ENCODE measurements at places on chromosomes 6 and 20.

GRCh38 chr6:104954190-104954797 is 2.6 kb upstream of the LIN28B start:
- peaks cover 99% of the 10 kb centered on the region for H3K27me3 ChIP-seq
- no peaks in the 10 kb centered on the region for H3K4me1 ChIP-seq
- no peaks in the 10 kb centered on the region for H3K36me3 ChIP-seq
- H3K27ac ChIP-seq = no peak overlapping the region
- no peak overlapping the region for H3K4me3 ChIP-seq
- DNase-seq = no peak

DNA sequence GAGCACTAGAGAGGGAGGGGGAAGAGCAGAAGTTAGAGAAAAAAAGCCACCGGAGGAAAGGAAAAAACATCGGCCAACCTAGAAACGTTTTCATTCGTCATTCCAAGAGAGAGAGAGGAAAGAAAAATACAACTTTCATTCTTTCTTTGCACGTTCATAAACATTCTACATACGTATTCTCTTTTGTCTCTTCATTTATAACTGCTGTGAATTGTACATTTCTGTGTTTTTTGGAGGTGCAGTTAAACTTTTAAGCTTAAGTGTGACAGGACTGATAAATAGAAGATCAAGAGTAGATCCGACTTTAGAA is 2.0 kb downstream of the ID4 start:
- no peak for DNase-seq
- H3K4me1 ChIP-seq = no peaks in the 10 kb centered on the region
- peaks cover 85% of the 10 kb centered on the region for H3K27me3 ChIP-seq
- H3K27ac ChIP-seq = no peak overlapping the region
- H3K4me3 ChIP-seq = no peak overlapping the region
- no peaks in the 10 kb centered on the region for H3K36me3 ChIP-seq

GRCh38 chr6:30686009-30686907 is at the start of gene PPP1R18:
TSS of gene PPP1R18 (minus strand) at chr6:30686645. CDS start at chr6:30686018, 627 bp downstream.
- DNase-seq = peak; percentile 82
- peak within 1 kb of the TSS; percentile 95 for H3K27ac ChIP-seq
- peaks cover 36% of the 10 kb centered on the region for H3K36me3 ChIP-seq
- H3K4me1 ChIP-seq = peaks cover 11% of the 10 kb centered on the region
- peak within 1 kb of the TSS; percentile 86 for H3K4me3 ChIP-seq

DNA sequence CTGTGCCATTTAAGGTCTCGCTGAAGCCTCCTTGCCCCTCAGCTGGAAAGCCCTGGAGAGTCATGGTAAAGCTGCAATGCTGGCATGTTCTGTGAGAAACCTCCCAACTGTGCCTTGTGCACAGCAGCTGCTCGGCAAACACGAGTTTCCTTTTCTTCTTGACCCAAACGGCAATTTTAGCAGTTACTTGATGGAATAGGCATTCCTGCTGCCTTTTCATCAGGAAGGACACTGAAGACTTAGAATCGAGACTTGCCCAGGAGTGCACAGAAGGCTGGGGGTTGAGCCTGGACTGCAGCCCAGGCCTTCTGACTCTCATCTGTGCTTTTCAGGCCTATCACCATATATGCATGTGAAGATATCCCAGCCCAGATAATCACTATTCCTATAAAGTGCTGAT is 28.7 kb upstream of the CLDN20 start:
- no peak overlapping the region for H3K4me3 ChIP-seq
- H3K27ac ChIP-seq = no peak overlapping the region
- no peaks in the 10 kb centered on the region for H3K4me1 ChIP-seq
- no peak for DNase-seq
- H3K36me3 ChIP-seq = no peaks in the 10 kb centered on the region

DNA sequence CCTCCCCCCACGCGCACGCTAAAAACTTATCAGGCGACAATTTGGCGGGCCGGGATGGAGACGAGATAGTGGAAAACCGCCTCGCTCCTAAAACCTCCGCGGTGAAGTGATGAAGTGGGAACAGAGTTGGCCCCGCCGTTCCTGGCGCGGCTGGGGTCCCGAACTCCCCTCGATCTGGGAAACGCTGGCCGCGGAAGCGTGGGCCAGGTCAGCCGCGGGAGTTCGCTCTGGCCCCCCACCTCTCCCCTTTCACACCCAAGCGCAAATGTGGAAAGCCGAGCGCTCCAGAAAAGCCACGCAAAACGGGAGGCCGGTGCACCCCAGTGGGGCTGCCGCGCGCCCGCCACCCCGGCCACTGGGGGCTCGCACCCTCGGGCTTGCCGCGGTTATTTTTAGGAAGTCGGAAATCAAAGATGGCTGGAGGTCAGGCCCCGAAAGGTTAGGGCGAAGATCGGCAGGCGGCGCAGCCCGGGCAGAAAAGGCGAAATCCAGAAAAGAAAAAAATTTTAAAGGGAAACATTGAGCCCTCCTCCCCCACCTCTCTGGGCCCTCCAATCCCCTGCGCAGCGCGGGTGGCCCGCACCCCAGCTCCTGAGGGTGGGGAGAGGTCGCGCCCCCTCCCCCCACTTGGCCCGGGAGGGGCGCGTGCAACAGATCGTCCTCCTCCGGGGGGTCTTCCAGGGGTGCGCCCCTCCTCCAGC is 1.0 kb downstream of the SALL4 start:
- H3K27me3 ChIP-seq = no peaks in the 10 kb centered on the region
- no peak for DNase-seq
- H3K27ac ChIP-seq = no peak overlapping the region
- peaks cover 6% of the 10 kb centered on the region for H3K4me1 ChIP-seq
- no peaks in the 10 kb centered on the region for H3K36me3 ChIP-seq

DNA sequence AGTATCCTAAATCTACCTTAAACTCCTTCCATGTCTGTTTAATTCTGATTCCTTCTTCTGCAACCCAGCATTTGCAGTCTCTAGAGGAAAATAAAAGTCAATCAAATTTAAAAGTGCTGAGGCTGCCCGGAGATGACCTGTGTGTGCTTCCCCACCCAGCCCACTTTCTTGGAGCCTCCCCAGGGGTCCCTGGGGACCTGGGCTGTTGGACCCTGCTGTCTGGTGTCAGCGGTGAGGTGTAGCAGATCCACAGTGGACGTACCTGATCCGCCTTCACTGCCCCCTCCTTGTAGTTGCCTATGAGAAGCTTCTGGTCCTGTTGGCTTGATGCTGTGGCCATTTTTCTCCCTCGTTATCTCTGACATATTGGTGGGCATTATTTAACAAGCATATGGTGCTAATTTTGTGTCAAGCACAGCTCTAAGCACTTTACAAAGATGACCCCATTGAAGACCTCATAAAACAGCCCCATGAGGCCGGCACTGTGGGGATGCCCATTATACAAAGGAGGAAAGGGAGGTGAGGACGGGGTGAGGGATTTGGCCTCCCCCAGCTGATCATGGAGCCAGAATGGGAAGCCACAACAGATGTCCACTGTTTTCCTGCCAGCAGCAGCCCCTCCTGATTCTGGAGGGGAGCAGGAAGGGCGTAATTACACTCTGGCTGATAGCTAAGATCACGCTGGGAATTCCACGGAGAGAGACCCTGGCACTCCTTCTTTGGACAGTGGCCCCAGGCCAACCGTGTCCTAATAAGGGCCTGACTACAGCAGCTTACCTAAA is 628.2 kb downstream of the CDH26 start:
- H3K4me3 ChIP-seq = no peak overlapping the region
- peaks cover 70% of the 10 kb centered on the region for H3K27me3 ChIP-seq
- H3K36me3 ChIP-seq = no peaks in the 10 kb centered on the region
- peaks cover 6% of the 10 kb centered on the region for H3K4me1 ChIP-seq

- no peaks in the 10 kb centered on the region for H3K27me3 ChIP-seq
- no peak for DNase-seq
- no peak overlapping the region for H3K4me3 ChIP-seq
Observed at GRCh38 chr20:51979226-51979625, 176.9 kb upstream of the SALL4 start.

- DNase-seq = no peak
- no peaks in the 10 kb centered on the region for H3K4me1 ChIP-seq
- no peaks in the 10 kb centered on the region for H3K27me3 ChIP-seq
- no peak overlapping the region for H3K4me3 ChIP-seq
- H3K36me3 ChIP-seq = no peaks in the 10 kb centered on the region
- no peak overlapping the region for H3K27ac ChIP-seq
Observed at GRCh38 chr6:131167773-131168172, 32.5 kb downstream of the AKAP7 start.

DNA sequence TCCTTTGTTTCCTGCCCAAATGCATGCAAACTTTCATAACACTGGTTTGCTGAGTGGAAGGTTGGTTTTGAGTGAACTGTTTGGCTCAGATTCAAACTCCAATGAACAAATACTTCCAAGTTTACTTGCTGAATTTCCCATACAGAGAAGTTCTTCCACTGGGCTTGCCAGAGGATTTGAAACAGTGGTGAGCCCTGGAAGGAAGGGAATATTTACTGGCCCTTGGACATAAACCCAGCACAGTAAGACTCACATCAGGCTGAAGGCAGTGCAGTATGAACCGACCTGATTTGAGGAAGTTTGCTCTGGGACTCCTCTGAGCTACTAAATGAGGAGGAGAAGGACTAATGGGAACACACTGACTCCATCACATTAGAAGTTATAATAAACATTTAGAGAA is 3.8 kb downstream of the TRAF3IP2 start:
- no peaks in the 10 kb centered on the region for H3K27me3 ChIP-seq
- H3K36me3 ChIP-seq = peaks cover 29% of the 10 kb centered on the region
- H3K27ac ChIP-seq = peak overlapping the region; percentile 97
- H3K4me1 ChIP-seq = peaks cover 38% of the 10 kb centered on the region
- H3K4me3 ChIP-seq = no peak overlapping the region

GRCh38 chr20:21272679-21273078 is 30.5 kb upstream of the XRN2 start:
- H3K4me1 ChIP-seq = no peaks in the 10 kb centered on the region
- no peaks in the 10 kb centered on the region for H3K27me3 ChIP-seq
- no peaks in the 10 kb centered on the region for H3K36me3 ChIP-seq
- H3K4me3 ChIP-seq = no peak overlapping the region
- DNase-seq = no peak

GRCh38 chr6:75113446-75113845 is 92.4 kb downstream of the COL12A1 start:
- no peaks in the 10 kb centered on the region for H3K4me1 ChIP-seq
- peaks cover 73% of the 10 kb centered on the region for H3K36me3 ChIP-seq
- H3K4me3 ChIP-seq = no peak overlapping the region
- no peaks in the 10 kb centered on the region for H3K27me3 ChIP-seq
- DNase-seq = no peak

- no peak overlapping the region for H3K27ac ChIP-seq
- no peak overlapping the region for H3K4me3 ChIP-seq
- H3K4me1 ChIP-seq = peaks cover 18% of the 10 kb centered on the region
- H3K27me3 ChIP-seq = no peaks in the 10 kb centered on the region
Observed at GRCh38 chr6:121305957-121306607, 28.2 kb downstream of the TBC1D32 start.

GRCh38 chr6:56573624-56574023 is 69.1 kb downstream of the DST start:
- no peak for DNase-seq
- H3K4me1 ChIP-seq = no peaks in the 10 kb centered on the region
- H3K27ac ChIP-seq = no peak overlapping the region
- no peaks in the 10 kb centered on the region for H3K27me3 ChIP-seq

DNA sequence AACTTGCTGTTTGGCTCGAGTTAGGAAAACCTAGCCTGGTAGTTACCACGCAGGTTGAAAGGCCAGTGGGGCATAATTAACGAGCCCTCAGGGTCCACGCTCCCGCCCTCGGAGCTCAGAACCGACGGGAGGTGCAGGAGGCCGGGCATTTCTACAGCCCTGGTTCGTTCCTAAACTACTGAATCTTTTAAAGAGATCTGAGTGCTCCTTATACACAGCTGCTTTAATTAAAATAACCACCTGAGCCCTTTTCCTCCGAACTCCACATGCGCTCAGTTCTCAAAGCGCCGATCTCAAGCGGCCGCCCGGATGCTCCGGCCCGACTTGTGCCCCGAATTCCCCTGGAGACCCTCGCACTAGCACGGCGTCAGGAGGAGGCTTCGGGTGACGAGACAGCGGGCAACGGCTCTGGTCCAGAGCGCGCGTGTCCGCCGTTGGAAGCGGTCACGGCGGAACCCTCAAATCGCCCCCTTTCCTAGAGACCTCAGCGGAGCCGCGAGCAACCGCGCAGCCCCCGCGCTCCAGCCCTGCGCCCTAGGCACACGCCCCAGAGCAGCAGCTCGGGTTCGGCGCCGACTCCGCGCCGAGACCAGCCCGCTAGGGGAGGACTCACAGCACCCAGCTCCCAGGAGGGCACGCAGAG is 397 bp downstream of the WDR27 start:
- H3K4me1 ChIP-seq = peaks cover 27% of the 10 kb centered on the region
- no peak for DNase-seq

GRCh38 chr6:34366639-34366921 is 25.9 kb downstream of the NUDT3 start:
- no peak overlapping the region for H3K4me3 ChIP-seq
- H3K27me3 ChIP-seq = no peaks in the 10 kb centered on the region
- no peaks in the 10 kb centered on the region for H3K4me1 ChIP-seq
- H3K36me3 ChIP-seq = 0 out of 2 replicates have a peak, but pooled peaks cover 5% of the 10 kb centered on the region

DNA sequence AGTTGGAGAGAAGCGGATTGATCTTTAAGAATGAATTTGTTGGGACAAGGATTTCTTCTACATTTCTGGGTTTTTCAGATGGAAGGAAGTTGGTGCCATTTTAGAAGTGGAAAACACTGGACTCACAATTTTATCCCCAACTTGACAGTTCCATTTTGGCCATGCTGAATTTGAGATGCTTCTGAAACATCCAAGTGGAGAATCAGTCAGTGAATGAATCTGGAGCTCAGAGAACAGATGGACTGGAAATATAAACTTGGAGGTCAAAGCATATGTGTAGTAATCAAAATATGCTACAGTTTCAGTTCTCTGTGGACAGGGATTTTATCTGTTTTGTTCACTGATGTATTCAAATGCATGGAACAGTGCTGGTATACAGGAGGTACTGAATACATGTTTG is 89.9 kb downstream of the KCNQ5 start:
- H3K4me3 ChIP-seq = no peak overlapping the region
- H3K27me3 ChIP-seq = no peaks in the 10 kb centered on the region
- DNase-seq = no peak

DNA sequence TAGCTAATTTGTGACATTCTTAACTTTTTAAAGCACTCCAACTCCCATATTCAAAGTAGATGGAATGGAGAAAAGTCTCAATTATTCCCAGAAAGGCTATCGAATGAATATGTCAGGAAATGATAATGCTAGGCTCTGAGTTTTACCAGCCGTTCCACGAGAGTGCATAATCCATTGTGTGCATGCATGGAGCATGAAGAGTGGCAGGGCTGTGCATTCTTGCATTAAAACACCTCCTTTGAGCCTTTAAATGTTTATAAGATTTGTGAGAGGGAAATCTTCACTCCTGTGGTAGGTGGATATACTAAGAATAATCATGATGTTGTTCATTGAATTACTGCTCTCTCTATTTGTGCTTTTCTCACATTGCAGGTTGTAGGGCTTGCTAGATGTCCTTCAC is 178.3 kb downstream of the CARMIL1 start:
- peaks cover 6% of the 10 kb centered on the region for H3K4me1 ChIP-seq
- H3K36me3 ChIP-seq = no peaks in the 10 kb centered on the region
- no peak overlapping the region for H3K4me3 ChIP-seq
- H3K27ac ChIP-seq = no peak overlapping the region

DNA sequence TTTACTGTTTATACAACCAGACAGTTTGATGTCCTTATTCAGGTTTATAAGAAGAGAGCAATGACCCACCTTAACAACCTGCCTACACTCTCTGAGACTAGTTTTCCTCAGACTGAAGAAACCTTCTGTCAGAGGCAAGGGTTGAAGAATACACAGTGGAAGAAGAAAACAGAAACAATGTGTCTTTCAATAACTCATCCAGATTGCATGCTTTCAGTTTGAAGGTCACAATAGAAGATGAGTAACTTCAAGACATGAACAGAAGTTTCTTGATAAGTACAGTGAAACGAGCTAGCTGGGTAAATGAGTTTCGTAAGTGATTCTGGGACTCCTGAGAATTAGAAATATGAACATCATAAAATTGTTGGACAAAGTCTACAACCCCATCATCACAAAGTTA is 141.7 kb downstream of the STXBP5 start:
- H3K27ac ChIP-seq = no peak overlapping the region
- H3K36me3 ChIP-seq = peaks cover 18% of the 10 kb centered on the region
- H3K27me3 ChIP-seq = no peaks in the 10 kb centered on the region
- H3K4me3 ChIP-seq = no peak overlapping the region
- DNase-seq = no peak
- no peaks in the 10 kb centered on the region for H3K4me1 ChIP-seq
